ENCODE measurements at places on chromosomes 1 and 21. TPM values are rescaled to one million over a fixed set of nuclear protein-coding genes. Genes with fewer than 3 reads are reported as not detected.
A peak's percentile ranks its signal among the peaks of the same experiment; 100 is the strongest.

CHRM3 gene
- 0.12 TPM for polyA plus RNA-seq

- peak; percentile 93 for DNase-seq
Measured at GRCh38 chr1:84907095-84907827, 14.3 kb upstream of the LPAR3 start.

DNA sequence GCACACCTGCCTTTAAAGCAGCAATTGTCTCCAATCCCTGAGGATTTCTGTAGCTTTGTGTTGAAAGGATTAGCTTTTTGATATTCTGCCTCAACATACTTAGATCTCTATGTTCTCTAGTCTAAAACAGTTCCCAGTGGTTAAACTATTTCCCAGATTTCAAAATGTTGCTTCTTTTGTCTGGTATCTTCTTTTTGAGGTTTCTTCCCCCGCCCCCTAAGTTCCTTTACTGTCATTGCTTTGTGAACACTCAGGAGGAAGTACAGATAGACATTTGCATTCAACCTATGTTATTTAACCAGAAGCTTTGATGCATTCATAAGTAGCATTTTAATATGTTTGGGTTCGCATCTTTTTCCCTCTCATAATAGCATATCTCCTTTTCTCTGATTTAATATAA is 33.5 kb downstream of the CYYR1 start:
- no peak for DNase-seq

GRCh38 chr1:236363237-236363636 is 30.8 kb upstream of the EDARADD start:
- DNase-seq: no peak

- no peak for DNase-seq
Measured at GRCh38 chr21:41582866-41583265, 74.9 kb upstream of the TMPRSS2 start.

WNT3A gene
- 0.02 TPM for polyA plus RNA-seq

DNA sequence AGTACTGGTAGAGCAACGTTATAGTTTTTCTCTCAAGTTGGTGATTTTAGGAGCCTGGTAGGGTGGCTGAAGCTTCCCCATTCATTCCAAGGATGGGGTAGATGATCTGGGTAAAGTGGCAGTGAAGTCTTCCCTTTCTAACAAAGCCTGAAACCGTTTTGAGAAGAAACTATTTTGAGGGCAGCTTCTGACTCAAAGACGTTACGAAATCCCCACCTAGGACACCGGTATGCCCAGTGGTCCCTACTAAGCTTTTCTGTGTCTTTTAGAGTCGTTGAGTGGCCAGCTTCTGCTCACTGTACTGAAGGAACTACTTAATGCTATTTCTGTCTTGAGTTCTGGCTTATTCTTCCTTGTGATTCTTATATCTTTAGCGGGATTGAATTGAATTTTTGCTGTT is 1.4 kb downstream of the WDTC1 start:
- DNase-seq: peak; percentile 32

DNA sequence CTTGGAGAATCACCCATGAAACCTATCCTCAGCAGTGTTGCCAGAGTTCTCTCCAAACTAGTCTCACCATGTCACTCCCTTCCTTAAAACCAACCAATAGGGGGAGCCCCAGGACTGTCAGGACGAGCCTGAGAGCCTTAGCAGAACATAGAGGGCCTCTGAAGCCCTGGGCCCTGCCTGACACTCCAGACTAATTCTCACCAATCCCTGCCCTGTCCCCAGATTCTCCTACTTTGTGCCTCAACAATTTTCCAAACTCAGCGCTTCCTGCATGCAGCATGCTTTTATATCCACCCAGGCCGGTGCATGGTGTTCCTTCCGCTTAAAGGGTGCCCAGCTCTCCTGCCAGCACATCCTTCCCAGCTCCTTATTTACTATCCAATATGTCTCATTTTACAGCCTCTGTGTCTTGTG is 42.7 kb downstream of the HSD3B1 start:
- peak; percentile 73 for DNase-seq

GRCh38 chr1:40247655-40248054 is at the start of gene TMCO2:
TSS of gene TMCO2 (plus strand) at chr1:40247937. CDS start at chr1:40247994, 57 bp downstream.
- no peak for DNase-seq

DNA sequence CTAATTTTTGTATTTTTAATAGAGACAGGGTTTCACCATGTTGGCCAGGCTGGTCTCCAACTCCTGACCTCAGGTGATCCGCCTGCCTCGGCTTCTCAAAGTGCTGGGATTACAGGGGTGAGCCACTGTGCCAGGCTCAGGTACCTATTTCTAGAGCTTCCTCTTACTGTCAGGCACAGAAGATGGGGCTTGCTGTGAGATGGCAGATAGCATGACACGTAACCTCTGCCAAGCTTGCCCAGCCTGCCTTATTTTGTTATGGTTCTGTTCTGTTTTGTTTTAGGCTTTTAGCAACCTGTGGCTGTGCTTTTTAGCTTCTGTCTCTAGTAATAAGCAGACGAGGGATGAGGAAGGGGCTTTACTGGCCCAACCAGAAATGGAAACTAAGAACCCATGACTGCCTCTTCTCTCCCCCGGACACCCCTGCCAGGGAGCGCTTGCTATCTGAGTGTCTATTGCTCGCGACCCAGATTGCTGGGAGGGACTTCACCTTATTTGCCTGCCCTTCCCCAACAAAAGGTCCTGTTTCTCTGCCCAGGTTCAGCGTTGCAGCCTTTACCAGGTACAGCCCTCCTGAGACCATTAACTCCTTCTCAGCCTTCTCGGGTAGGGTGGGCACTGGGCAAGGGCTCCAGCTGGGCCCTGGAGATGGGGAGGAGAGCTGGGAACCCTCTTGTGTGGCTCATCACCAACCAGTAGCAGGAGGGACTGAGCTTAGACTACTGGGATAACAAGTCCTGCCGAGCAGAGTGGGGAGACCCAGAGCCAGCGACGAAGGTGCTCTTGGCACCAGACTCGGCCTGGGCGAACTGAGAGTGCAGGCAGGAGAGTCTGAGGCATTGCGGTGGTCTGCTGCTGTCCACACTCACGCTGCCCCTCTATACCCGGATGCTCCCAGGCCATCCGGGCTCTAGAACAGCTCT is 13.5 kb upstream of the LGR6 start:
- DNase-seq: no peak

CD160 gene
- polyA plus RNA-seq: not detected

GRCh38 chr1:99481391-99481996 is 164.4 kb upstream of the PALMD start:
- DNase-seq: peak; percentile 35

- peak; percentile 80 for DNase-seq
Measured at GRCh38 chr1:228084325-228084724, 1.8 kb downstream of the ARF1 start.

LMX1A gene
- polyA plus RNA-seq: not detected

DNA sequence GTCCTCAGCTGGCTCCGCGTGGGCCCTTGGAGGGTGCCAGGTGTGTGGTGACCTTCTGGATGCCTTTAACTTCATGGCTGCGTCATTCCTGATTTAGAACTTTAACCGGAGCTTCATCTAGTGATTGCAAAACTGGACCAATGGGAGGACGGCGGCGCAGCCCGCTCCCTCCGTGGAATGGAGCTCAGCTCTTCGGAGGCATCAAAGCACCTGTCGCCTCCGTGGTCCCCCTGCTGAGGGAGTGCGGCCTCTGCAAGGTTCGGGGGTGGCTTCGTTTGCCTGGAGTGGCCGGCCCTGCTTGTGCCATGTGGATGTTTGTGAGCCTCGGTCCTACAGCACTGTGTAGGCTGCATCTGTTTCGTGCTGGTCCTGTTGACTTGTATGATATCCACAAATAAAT is 14.2 kb downstream of the CSTB start:
- no peak for DNase-seq

INSRR gene
- polyA plus RNA-seq: not detected

GMEB1 gene
- 8.2 TPM for polyA plus RNA-seq

DNA sequence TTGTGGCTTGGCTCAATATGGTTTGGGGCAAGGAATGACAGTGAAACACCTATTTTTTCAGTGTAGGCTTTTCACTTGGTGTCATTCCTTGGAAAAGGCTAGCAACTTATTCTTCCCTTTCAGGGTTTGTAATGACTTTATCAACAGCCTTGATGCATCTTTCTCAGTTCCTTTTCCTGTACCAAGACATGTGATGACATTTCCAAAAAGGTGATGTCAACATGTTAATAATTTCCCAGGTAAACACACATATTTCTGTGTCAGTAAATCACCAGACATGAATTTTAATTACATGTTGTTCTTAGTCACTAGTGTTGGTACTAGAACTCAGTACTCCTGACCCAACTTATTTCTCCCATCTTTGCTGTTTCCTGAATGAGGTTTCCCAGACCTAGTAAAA is 37.8 kb upstream of the RRP15 start:
- no peak for DNase-seq

Data from mammary epithelial cell (primary cell).